ENCODE measurements at places on chromosomes 5 and 9. TPM values are rescaled to one million over a fixed set of nuclear protein-coding genes. Genes with fewer than 3 reads are reported as not detected.
A peak's percentile ranks its signal among the peaks of the same experiment; 100 is the strongest.

Gene DAB2
- total RNA-seq = 129 TPM

Gene SHISAL2B
- not detected for total RNA-seq

Gene FOXD4L5
- not detected for total RNA-seq

Gene C9
- total RNA-seq = 0.34 TPM

Gene AFAP1L1
- total RNA-seq = 264 TPM

DNA sequence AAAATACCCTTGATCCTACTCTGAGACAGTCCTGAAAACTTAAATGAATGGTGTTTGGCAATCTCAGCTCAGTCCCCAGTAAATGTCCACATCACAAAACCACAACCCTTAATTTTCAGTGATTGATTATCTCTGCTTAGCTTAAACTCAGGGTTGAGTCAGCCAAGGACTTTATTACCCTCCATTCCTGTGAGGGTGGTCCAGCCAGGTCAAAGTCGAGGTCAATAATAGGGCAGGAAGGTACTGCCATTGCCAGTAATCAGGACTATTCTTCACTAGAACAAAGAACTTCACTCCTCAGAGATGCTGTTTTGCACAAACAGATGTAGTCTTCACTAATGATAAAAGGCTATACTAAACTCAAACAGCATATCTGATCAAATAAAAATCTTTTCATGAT, 499.4 kb downstream of the ISL1 start:
- DNase-seq = no peak

DNA sequence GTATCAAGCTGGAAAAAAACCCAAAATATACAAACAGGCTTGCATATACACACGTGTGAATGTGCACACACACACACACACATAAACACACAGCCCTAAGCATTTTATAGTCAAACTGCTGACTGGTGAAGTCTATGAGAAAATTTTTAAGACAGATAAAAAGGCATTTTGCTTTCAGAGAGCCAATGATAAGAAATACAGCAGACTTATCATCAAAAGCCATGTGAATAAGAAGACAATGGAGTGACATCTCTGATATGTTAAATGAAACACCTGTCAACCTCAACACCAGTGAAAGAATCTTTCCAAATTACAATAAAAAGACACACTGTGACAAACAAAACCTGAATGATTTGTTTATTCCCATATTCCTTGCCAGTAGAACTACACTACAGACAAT, 233.3 kb downstream of the CDH9 start:
- no peak for DNase-seq

DNA sequence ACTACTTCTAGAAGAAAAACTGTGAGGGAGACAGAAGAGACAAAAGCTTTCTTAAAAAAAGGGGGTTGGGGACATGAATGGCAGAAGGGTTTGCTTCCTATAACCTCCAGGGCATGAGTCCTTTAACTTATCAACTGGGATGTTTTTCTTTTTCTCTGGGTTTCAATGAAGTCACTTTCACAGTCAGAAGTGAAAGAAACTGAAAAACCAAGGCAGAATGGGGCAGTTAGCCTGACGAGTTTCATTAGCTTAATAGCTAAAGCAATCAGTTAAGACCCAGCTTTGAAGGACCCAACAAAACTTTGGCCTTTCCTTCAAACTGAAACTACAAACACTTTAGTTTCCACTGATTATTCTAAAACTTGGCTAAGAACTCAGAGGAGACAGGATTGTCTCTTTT, 4.6 kb upstream of the OR13C8 start:
- no peak for DNase-seq

GRCh38 chr5:109326919-109327318, 82.9 kb downstream of the PJA2 start:
- no peak for DNase-seq

DNA sequence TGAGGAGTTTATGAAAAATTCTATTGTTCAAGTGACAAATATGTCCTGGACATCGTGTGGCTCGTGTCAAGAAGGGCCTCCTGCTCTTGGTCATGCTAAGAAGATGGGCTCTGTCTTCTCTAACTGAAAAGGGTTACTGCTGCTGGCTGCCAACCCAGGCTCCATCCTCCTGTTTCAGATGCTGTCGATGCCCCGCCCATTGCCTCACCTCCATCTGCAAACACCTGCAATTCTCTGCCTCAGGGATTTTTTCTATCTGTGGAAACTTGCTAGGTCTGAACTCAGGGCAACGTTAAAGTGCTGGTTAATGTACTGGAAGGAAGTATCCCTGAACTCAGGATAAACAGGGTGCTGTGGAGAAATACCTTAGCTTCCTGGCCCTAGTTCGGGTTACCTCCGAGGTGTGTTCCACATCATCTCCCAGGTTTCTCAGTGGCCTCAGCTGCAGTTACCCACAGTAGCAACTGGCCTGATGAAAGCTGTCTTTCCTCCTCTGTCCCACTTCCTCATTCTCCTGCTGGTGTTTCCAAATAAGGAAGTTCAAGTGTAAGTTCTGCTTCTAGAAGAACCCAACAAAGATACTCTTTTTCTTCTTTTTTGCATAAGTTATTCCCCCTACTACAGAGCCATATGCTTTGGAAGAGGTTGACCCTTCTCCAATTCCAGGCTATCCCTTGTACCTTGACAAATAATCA, 151.7 kb upstream of the SMIM23 start:
- DNase-seq = no peak

- DNase-seq = no peak
These were observed 121.8 kb downstream of the XRCC4 start for GRCh38 chr5:83199126-83199525.

GRCh38 chr5:150541895-150542294, 34.0 kb downstream of the NDST1 start:
- DNase-seq = no peak

DNA sequence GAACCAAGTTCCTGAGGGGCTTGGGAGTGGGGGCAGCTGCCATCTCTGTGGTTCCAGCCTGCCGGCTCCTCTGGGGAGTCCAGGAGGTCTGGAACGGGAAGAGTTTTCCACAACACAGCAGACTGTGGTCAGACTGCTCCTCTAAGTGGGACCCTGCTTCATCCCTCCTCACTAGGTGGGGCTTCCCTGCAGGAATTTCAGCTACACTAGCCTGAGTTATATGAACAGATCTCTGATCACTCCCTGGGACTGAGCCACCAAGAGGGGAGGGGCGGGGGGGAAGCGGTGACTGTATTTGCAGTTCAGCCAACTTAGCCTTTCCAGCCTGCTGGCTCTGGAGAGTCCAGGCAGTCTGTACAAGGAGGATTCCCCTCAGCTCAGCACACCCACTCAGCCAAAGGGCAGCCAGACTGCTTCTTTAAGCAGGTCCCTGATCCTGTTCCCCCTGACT, 19.4 kb downstream of the DTWD2 start:
- no peak for DNase-seq

DNA sequence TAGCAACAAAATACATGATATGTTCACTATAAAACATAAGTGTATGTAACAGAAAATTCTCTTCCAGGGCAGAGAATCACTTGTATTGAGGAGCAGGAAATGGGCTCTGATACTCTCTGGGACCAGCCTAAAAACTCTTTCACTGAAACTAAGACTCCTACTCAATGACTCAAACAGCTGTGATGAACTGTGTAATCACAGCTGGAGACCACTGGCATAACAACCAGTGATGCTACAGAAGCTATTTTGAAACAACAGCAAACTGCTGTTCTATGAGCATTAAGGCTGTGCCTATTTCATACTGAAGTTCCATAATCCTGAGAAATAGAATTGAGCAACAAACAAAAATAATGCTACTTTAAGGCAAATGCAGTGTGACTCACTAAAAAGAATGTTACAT, 594.0 kb downstream of the HINT1 start:
- no peak for DNase-seq

GRCh38 chr5:154566146-154566680, 88.2 kb upstream of the HAND1 start:
- DNase-seq = no peak

GRCh38 chr5:165135565-165135964, 1630.1 kb downstream of the MAT2B start:
- DNase-seq = no peak

DNA sequence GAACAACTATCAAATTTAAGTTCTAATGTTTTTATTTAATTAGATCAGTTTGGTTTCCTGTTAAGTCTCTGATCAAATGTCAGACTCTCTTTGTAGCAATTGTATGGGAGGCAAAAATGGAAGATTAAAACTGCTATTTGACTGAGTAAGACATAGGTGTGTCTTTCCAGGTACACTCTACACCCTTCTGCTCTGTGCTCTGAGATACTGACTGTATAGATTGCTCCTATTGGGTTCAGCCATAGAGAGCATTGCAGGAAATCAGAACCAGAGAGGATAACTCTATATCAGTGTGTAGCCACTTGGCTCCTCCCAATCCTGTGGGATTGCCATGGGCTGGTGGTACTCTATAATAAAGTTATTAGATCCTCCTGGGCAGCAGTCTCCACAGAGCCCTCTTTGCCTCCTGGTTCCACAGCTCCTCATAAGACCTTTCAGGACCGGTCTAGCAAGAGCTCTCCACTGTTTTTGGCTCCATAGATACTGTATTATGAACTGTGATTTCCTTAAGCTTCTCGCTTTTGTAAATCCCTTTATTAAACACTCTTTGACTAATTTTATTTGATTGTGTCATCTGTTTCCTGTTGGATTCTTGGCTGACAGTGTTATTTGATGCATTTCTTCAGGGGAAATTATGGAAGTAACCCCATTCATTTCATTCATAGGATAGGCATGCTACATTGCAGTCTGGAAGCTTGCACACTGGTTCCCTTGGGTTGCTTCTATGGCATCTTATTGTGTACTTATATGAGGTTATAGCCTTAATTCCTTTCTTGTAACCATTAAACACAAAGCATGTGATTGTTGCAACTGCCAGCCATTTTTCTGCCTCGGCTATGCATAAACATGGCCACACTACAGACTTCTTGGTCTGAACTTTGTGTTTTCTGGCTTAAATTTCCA, 115.6 kb downstream of the VCAN start:
- DNase-seq = peak; percentile 85

GRCh38 chr5:67379753-67380152, 183.2 kb upstream of the CD180 start:
- DNase-seq = no peak
